ENCODE measurements at places on chromosomes 6 and 20.
A peak's percentile ranks its signal among the peaks of the same experiment; 100 is the strongest.

- no peak for DNase-seq
Measured at GRCh38 chr6:74937936-74938335, 267.9 kb downstream of the COL12A1 start.

- DNase-seq = no peak
Measured at GRCh38 chr20:50381771-50382593, 128.2 kb upstream of the PTPN1 start.

GRCh38 chr20:9035126-9035525 lies 33.8 kb upstream of the PLCB4 start:
- no peak for DNase-seq

DNA sequence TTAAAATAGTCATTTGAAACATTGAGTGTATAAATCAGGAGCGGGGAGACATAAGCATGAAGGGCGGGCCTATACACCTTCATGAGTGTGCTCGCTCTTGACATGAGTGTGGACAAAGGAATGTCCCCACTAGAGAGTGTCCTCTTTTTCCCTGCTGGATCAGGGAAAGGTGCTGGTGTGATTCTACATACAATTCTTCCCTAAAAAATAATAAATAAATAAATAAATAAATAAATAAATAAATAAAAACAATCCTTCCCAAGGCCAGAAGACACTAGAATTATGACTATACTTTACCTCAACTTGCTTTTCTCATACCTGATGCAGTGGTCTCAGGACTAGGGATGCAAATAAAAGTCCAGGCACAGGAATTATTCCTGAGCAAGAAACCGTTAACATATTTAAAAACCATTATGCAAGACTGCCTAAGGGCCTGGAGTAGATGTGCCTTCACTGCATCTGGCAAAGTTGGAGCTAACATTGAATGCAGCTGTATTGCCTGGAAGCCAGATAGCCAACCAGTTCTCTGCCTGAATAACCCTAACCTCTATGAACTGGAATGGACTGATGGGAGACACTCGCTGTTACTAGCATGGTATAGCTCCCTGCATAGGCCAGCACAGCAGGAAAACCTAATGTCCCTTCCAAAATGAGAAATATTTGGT lies 37.5 kb upstream of the MICB start:
- no peak for DNase-seq

GRCh38 chr20:10557685-10558084 lies 116.1 kb downstream of the JAG1 start:
- DNase-seq = no peak

DNA sequence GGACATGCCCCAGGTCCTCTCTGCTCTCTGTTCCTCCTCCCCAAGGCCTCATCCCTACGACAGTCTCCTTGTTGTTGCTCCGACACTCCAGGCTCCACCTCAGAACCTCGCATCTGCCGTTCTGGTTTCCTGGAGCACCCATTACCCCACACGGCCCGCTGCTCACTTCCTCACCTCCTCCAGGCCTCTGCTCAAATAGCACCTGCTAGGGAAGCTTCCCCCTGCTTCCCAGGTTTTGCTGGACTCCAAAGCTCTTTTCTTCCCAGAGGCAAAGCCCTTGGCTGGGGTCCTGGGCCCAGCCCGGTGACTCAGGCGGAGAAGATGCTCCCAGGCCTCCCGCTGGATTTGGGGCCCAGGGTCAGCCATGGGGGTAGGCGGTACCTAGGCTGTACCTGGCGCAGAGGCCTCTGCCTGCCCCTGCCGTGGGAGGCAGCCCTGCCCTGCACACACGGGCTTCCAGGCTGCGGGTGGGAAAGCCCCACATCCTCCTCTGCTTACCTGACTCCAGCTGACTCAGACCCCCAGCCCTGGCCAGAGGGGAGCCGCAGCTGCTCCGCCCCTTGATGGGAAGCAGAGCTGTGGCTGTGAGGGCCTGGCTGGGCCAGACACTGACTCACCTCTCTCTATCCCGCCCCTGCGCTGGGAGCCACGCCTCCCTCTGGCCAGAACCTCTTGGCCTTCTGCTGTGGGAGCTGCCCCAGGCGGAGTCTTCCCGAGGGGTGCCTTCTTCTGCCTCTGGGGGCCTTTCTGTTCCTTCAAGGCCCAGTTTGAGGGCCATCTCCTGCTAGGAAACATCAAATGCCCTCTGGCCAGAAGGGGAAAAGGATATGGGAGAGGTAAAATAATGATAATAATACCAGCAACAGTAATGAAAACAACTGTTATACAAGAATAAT lies 130.5 kb downstream of the CEBPB start:
- peak; percentile 92 for DNase-seq

- no peak for DNase-seq
Measured at GRCh38 chr6:112180095-112180820, 74.1 kb downstream of the LAMA4 start.

DNA sequence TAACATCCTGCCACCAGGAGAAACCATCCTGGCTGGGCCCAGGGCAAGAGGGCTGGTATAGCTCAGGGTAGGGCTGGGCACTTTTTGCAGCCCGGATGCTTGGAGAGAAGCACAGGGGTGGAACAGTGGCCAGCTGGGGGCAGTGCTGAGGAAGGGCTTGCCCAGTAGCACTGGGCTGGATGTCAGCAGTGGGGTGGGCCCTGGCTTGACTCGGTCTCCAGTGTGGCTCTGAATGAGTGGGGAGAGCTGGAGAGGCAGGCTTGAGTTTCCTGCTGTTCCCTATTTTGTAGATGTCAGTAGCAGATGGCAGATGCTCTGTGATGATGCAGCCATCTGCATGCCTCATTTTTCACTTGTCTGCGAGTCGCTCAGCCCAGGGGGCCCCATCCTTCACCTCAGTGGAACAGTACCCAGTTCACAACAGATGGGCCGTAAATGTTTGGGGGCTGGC lies 56.3 kb upstream of the TULP1 start:
- DNase-seq = peak; percentile 80

DNA sequence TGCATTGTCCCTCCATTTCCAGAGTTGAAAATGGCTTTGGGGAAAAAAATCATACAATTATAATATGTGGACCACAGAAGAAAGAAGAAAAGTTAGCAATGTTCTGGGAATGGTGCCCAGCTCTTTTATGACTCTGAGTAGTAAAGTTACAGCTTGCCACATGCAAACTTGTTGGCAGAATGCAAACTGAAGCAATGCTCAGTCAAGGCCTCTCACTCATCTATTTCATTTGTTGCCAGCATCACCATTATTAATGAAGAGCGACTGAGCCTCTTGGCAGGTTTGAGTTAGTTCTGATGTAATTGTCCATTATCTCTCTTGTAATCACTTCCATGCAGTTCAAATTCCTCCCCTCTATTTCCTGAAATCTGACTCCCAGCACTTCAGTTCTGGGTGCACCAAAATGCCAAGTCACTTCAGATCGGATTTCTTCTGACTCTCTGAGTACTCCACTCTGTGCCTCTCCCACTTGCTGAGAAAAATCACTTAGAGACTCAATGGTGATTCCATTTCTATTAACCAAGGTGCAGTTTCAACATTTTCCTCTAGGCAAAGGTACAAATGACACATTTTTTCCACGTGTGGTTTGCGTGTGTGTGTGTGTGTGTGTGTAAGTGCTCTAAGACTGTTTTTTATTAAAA lies 154.4 kb upstream of the STMND1 start:
- no peak for DNase-seq

- DNase-seq = no peak
Measured at GRCh38 chr6:66478705-66479104, 771.7 kb upstream of the EYS start.

GRCh38 chr6:120918137-120918536 lies 416.1 kb downstream of the TBC1D32 start:
- DNase-seq = no peak

GRCh38 chr6:103081126-103081525 lies 1687.6 kb downstream of the GRIK2 start:
- no peak for DNase-seq

GRCh38 chr6:126312013-126312665 lies 27.8 kb upstream of the CENPW start:
- no peak for DNase-seq
